ENCODE measurements at places on chromosomes 4 and X.

DNA sequence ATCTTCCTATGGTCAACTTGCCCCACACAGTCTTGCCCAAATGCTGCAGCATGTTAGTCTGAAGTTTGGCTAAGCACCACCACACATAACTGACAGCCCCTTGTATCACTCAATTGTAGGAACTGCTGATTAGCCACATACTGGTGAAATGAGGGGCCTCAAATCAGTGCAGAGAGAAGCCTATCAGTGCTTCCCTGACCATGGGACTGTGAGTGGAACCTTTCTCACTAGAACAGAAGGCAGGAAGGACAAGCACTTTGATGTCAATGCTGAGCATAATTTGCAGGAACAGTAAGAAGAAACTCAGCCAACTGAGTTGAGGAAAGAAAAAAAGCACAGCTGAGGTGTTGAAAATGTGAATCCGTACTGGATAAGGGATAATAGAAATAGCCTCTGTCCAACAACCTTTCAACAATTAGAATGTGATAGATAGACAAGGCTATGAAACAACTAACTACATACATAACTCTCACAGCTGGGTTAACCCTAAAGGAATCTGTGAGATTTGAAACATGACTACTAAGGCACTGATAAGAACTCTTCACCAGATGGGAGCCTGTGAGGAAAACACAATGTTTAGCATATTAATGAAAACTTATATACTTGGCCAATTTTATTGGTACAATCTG is 136.6 kb upstream of the SH3RF1 start:
- DNase-seq = no peak

GRCh38 chr4:145799223-145799622 is 119.3 kb downstream of the C4orf51 start:
- DNase-seq = no peak

- no peak for DNase-seq
These were observed 28.7 kb downstream of the PDLIM5 start for GRCh38 chr4:94480362-94480951.

- peak; percentile 4 for DNase-seq
These were observed 148.7 kb upstream of the CHRDL1 start for GRCh38 chrX:110944311-110944750.

- DNase-seq = no peak
These were observed 230.3 kb upstream of the BOD1L1 start for GRCh38 chr4:13857800-13858199.

DNA sequence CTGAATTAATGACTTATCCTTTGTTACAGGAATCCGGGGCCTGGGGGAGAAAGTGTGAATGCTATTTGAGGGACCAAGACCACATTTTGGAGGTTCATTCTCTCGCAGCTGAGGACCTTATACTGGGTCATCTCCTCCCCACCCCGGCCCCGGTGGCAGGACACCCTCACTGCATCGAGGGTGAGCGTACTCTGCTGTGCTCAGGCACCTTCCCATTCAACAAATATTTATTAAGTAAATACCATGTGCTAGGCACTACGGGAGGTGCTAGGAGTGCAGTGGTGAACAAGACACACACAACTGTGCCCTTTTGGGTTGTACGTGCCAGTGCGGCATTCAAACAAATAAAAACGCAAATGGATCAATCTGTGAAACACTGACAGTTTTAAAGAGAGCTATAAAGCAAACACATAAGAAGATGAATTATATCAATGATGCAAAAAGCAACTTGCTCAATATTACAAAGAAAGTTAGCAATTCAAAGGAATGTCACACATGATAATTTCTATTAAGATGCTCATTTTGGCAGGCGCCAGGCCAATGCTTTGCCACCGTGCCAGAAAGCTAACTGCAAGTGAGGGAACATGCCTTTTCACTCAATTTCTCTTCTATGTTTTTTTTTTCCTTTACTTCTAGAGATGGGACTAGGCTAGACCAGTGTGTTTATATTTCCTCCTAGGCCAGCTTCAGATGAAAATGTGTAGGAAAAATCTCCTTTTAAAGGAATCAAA is 24.6 kb downstream of the ADGRG2 start:
- DNase-seq = no peak

- DNase-seq = no peak
These were observed 5.2 kb upstream of the SMIM10L2A start for GRCh38 chrX:135416546-135416945.

DNA sequence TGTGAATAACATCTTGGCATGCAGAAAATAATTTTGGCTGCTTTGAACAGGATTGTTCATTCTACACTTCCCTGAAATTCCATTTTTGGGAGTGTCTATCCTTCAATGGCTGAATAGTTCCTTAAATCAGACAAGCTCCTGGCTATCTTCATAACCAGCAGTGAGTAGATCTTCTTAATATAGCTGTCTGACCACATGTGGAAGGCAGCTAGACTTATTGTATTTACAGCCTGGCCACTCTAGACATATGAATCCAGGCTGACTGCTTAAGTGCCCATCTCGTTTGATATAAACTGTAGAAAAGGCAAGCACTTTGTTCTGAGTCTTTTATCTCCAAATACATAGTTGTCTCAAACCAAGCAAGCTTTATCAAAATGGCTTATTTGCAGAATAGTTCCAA is 40.0 kb downstream of the PWWP3B start:
- no peak for DNase-seq

DNA sequence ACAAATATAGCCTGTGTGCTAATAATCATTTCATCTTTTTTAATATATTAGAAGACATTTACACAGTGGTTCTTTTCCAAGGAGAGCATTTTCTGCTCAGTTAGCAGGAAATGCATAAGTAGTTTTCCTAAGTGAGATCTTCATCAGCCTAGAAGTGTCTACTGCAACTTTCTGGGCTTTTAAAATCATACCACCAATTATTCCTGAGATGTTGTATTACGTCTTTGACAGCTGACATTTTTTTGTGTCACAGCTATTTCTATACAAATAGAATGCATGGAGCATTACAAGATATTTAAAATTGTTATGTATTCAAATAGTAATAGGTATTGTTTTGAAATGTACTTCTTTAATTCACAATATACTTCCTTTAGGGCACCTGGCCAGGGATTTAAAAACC is 158.0 kb downstream of the GRID2 start:
- no peak for DNase-seq

GRCh38 chr4:158965226-158965625 is 137.7 kb upstream of the RAPGEF2 start:
- DNase-seq = no peak

- no peak for DNase-seq
These were observed 70.3 kb upstream of the ARMCX2 start for GRCh38 chrX:101729986-101730385.

DNA sequence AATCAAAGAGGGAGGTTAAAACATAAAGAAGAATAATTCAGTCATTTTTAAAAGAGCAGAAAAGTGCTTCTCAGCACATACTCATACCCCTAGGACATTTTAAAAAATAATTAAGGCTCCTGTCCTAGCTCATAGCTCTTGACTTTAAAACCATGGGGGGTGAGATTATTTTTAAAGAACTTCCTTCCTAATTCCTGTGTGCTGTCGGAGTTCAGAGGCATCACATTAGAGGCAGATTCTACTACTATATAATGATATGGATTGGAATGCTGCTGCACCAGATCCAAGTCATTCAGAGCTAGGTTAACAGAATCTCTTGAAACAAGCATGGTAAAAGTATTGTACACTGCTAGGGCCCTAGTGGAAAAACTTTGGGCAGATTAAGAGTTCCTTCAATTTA is 456.5 kb upstream of the ADGRL3 start:
- no peak for DNase-seq

GRCh38 chr4:148355442-148356123 is 86.6 kb downstream of the NR3C2 start:
- DNase-seq = no peak

DNA sequence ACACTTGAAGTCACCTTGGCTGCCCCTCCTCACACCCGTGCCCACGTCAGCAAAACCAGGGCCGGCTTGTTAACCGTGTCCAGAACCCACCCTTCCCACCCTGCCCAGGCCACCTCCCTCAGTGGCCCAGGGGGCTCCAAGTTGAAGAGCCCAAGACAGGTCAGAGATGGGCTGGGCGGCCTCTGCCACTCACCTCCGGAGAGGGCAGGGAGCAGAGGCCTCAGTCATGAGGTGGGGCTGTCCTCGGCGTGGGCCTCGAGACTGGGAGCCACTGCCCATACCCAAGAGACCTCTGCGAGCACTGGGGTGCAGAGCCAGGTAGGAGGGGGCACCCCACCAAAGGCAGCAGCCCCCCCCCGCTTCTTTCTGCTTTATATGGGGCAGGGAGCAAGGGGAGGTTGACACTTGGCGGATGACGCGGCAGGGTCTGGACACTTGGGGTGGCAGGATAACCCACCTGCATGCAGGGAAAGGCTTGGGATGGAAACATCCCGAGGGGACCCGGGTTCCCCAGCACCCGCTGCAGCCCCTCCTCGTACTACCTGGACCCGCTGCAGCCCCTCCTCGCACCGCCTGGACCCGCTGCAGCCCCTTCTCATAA is 38.0 kb upstream of the SPON2 start:
- DNase-seq = no peak

- no peak for DNase-seq
These were observed 44.3 kb downstream of the CD40LG start for GRCh38 chrX:136692271-136692670.

GRCh38 chr4:93891244-93891643 is 62.7 kb downstream of the ATOH1 start:
- no peak for DNase-seq

GRCh38 chr4:140296335-140297220 is 76.9 kb upstream of the SCOC start:
- DNase-seq = peak; percentile 8

DNA sequence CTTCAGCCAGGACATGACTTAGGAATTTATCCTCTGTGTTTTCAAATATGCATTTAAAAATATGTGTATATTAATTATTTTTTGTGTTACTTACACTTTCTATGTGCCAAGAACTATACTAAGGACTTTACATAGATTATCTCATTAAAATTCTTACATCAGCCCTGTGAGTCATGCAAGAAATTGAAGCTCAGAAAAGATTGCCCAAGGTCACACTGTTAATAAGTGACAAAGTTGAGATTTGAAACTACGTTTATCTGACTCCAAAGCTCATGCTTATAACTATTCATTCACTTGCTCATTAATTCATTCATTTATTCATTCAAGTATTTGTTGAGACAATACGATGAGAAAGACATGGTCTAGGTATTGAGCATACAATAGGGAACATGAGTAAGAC is 62.9 kb upstream of the CHRDL1 start:
- no peak for DNase-seq

DNA sequence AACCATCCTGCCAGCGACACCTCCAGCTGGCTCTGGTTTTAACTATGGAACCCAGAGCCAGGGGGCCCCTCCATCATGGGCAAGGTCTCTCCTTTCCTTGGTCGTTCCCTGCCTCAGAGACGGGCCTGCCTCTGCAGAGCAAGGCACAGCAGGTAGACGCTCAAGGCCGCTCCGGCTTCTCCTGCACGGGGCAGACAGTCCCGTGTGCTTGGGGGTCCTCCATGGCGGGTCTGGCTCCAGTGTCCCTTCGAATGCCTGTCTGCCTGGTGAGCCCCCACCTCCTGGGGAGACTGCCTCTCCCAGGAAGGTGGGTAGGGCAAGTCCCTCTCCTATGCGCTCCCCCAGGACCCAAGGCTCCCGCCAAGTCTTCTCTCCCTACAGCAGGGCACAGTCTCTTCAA is 71.5 kb downstream of the ACOX3 start:
- DNase-seq = no peak

DNA sequence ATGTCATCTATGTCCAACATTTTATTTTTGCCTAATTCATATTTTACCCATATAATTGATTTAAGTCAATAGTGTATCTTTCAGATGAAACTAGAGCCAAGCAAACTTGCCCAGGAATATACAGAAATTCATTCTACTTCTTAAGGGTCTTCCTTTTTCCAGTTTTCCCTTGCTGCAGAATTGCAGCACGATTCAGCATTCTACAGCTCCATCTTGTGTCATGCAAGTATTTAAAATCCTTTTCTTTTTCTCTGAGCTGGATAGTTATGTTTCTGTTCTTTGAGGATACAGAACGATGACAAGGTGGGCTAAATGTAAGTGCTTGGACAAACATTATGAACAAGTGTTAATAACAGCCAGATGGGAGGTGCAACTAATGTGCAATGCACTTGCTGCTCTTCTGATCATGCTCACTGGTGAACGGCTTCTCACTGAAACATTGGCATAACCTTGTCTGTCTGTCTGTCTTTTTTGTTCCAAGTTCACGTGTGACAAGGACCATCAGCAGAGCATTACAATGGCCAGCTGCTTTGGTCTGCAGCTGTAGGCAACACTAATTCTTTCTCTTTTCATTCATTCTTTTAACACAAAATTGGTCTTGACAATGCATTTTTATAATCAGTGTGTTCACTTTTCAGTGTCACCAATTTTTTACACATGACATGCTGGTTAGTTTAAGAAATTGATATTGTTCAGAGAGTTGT is 1821.7 kb downstream of the ARAP2 start:
- no peak for DNase-seq

- DNase-seq = no peak
These were observed 19.2 kb upstream of the PLCXD1 start for GRCh38 chrX:261919-262352.

- DNase-seq = no peak
These were observed 26.4 kb upstream of the PGM2 start for GRCh38 chr4:37799941-37800554.

DNA sequence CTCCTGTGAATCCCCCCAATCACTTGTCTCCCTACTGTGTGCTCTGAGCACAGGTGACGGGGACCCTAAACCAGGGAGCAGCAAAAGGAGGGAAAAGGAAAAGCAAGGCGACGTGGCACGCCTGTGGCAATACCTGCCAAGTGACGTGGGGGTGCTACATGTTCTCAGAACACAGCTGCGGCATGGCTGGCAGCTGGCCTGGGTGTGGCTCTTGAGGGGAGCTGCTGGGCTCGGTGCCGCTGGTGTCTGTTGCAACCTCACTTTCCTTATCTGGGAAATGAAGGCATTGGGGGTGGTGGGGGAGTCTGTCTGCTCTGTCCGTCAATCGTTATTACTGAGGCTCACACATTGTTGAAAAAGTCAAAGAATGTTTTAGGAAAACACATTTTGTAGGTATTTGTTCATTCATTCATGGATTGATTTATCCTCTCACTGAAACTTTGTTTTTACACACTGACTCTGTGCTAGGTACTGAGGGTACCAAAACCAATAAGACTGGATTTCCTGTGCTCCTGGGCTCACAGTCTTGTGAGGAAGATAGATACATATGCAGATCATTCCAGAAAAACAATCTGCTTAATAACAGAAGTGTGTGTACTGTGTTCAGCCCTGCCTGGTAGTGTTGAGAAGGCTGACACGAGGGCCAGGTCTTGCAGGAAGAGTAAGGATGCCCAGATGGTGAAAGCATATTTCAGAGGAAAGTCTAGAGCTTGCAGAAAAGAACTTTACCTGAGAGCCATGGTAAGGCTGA is 217.6 kb downstream of the PTTG2 start:
- no peak for DNase-seq

- DNase-seq = peak; percentile 40
These were observed 69.8 kb downstream of the TBL1X start for GRCh38 chrX:9534686-9535085.

- DNase-seq = no peak
These were observed 102.2 kb downstream of the OR13H1 start for GRCh38 chrX:131646106-131646505.

DNA sequence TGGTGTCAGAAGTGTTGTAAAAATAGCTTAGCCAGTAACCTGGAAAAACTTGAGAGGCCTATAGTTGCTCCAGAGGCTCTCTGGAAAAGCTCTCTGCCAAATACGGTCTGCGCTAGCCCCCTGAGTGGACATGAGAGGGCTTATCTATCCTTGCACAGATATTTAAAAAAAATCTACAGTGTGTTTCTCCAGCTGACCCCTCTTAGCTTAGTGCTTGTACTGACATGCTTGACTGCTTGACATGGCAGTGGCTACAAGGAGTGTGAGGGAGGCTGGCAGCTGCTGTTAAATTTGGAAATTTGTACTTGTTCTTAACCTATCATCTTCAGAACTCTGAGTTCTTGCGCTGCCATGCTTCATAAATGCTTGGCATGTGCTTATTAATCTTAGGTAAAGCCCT is 229.2 kb downstream of the RBMX2 start:
- no peak for DNase-seq
